Stimulated activated CD4-positive, alpha-beta T cell treated with anti-CD3 and anti-CD28 coated beads, Interleukin-12 subunit alpha, Interleukin-12 subunit beta, amount 100 ng/mL, for 48 hours (primary cell): ENCODE measurements at places on chromosomes 12 and 14.

GRCh38 chr12:19139615-19140194, 10.2 kb downstream of the PLEKHA5 start:
- DNase-seq: no peak

- DNase-seq: no peak
Observed at GRCh38 chr12:120247183-120247582, 18.3 kb downstream of the PXN start.

DNA sequence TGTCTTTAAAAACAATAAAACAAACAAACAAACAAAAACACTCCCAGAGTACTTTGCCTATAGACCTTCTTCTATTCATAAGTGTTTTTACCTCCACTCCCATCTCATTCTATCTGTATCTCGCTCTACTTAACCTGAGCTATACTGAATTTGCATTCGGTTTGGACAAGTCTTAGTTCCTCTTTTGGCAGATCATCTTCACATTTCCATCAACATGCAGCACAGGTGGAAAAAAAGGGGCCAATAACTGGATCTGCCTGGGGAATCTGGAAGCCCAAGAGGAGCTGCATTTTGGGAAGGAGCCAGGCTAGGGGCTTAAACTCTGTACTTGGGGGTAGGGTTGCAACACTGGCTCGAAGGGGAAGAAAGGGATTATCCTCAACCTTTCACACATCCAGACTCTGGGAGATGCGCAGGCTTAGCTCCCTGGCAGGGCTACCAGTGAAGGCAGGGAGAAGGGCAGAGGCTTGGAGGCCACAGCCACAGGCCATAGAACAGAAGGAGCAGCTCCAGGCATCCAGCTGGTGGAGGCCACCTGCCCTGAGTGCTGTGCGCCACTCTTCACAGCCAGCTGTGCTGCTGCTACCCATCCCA, 4.1 kb downstream of the NINJ2 start:
- no peak for DNase-seq

GRCh38 chr12:49825360-49825970, 2.7 kb downstream of the NCKAP5L start:
- DNase-seq: no peak

DNA sequence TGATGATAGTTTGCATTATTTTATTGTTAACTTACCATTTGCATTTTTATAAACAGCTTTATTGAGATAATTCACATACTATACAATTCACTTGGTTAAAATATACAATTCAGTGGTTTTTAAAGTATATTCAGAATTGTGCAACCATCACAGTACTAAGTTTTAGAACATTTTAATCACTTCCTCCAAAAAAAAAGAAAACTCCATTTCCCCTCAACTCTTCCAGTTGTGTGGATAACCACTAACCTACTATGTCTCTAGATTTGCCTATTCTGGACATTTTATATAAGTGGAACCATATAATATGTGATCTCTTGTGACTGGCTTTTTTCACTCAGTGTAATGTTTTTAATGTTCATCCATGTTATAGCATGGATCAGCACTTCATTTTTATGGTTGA, 41.3 kb downstream of the WNK1 start:
- DNase-seq: no peak

- DNase-seq: no peak
Observed at GRCh38 chr12:119178544-119179334, at the start of gene HSPB8. HSPB8 (plus strand) TSS chr12:119178931; CDS start chr12:119179313, 382 bp downstream.

GRCh38 chr12:76587428-76588178, 28.0 kb upstream of the OSBPL8 start:
- DNase-seq: no peak

DNA sequence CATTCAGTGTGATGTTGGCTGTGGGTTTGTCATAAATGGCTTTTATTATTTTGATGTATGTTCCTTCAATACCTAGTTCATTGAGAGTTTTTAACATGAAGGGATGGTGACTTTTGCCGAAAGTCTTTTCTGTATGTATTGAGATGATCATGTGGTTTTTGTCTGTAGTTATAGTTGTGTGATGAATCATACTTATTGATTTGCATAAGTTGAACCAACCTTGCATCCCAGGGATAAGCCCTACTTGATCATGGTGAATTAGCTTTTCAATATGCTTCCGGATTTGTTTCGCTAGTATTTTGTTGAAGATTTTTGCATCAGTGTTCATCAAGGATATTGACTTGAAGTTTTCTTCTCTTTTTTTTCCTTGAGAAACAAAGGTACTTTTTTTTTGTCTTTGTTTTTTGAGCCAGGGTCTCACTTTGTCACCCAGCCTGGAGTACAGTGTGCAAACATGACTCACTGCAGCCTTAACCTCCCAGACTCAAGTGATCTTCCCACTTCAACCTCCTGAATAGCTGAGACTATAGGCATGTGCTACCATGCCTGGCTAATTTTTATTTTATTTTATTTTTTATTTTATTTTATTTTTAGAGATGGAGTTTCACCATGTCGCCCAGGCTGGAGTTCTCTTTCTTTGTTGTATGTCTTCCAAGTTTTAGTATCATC, 121.3 kb downstream of the FUT8 start:
- no peak for DNase-seq

GRCh38 chr12:27491226-27491625, 32.8 kb upstream of the PPFIBP1 start:
- DNase-seq: no peak

GRCh38 chr12:111442301-111443045, 36.8 kb downstream of the SH2B3 start:
- no peak for DNase-seq

- no peak for DNase-seq
Observed at GRCh38 chr12:5258498-5258897, 173.4 kb upstream of the NTF3 start.

- no peak for DNase-seq
Observed at GRCh38 chr14:21902561-21903181, 229.1 kb upstream of the OR4E1 start.

DNA sequence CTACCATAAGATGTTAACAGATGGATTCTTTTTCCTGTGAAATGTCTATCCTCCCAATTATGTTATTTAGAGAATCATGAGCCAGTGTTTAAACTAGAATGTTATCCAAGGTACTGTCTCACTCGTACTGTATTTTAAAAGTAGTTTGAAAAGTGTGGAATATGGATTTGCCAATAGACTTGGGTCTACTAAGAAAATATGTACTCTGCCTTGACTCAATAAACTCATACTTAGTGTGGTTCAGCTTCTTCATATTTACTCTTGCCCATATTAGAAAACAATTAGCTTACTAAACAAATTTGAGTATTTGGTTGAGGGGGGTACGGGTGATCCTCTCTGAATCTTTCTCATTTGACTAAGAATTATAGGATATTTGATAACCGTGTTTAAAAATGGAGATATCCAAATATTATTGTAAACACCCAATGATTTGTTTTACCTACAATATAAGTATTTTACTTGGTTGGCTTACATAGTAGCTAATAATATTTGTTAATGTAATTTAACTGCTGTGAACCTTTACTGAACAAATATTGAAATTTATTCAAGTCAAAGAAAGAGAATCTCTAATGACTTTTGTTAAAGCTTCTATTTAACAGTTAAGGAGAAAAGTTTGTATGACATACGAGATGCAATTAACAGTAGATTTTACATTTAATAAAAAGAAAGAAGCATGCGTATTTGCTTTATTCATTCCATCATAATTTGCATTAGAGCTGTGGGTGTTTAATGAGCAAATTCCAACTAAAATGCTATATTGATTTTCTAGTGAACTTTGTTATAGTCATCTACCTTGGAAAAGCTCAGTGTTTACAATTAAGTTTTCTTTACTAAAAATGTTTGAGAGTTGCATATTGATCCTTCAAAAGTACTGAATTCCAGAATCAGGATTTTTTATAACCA, 81.2 kb downstream of the MIPOL1 start:
- DNase-seq: no peak

GRCh38 chr14:21068521-21069387, 1.4 kb upstream of the ARHGEF40 start:
- no peak for DNase-seq

- DNase-seq: no peak
Observed at GRCh38 chr12:109753054-109753401, 39.4 kb downstream of the FAM222A start.

DNA sequence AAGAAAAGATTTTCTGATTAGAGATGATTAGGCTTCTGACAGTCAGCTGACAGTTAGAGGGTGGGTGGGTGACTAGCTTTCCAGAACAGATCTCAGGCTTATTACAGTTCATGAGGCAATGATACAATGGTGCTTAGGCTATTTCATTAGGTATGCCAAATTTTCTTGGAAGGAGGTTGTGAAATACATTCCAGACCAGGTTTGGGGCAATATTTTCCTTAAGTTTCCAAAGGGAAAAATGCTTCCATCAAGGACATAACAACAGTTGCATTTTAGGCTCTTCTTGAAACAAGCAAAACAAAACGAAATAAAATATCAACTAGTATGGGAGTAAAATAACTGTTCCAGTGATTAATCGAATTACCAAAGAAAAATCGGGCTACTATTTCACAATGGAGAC, 59.3 kb upstream of the CNTN1 start:
- no peak for DNase-seq

- DNase-seq: no peak
Observed at GRCh38 chr14:82182646-82183045, 649.0 kb upstream of the SEL1L start.

DNA sequence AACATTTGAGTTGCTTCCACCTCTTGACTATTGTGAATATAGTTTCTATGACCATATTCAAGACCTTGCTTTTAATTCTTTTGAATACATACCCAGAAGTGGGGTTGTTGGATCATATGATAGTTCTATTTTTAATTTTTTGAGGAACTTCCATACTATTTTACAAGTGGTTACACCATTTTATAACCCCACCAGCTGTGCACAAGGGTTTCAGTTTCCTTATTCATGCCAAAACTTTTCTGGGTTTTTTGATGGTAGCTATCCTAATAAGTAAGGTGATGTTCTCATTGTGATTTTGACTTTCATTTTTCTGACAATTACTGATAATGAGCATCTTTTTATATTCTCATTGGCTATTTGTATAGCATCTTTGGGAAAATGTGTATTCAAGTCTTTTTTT, 109.4 kb upstream of the GARIN2 start:
- DNase-seq: no peak

GRCh38 chr14:52808101-52808500, 16.7 kb upstream of the GNPNAT1 start:
- no peak for DNase-seq

DNA sequence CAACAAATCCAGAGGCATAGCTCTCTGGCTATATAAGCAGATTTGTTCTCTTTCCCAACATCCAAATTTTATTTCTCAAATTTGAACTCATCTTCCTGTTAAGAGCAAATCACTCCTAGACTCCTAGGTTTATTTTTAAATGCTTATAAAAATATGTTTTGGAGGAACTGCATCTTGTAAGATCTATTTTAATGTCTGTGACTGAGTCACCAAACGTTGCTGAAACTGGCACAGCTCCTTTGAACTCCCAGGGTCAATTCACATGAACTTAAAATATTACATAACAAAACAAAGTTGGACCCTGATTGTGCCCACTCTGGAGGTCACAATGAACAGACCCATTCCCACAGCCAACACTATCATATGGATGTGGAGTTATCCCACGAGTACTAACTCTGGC, 23.9 kb downstream of the ANAPC7 start:
- DNase-seq: no peak

DNA sequence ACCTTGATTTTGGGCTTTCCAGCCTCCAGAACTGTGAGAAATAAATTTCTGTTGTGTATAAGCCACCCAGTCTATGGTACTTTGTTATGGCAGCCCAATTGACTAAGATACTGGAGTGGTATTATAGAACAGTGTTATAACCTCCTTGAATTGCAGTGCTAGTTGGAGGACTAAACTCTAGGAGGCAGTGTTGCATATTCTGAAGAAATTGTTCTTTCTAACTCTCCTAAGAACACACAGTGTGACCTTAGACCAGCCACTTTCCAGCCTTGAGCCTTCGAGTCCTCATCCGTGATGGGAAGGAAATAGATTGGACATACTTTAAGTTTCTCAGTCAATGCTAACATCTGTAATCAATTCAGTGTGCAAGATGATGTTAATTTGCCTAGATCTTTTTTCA, 22.4 kb upstream of the LRRC10 start:
- DNase-seq: no peak

GRCh38 chr14:64641760-64642159, 62.5 kb upstream of the PLEKHG3 start:
- DNase-seq: no peak

- no peak for DNase-seq
Observed at GRCh38 chr12:74033531-74033930, 504.1 kb upstream of the ATXN7L3B start.

- no peak for DNase-seq
Observed at GRCh38 chr12:13661005-13661887, 320.2 kb downstream of the GRIN2B start.

DNA sequence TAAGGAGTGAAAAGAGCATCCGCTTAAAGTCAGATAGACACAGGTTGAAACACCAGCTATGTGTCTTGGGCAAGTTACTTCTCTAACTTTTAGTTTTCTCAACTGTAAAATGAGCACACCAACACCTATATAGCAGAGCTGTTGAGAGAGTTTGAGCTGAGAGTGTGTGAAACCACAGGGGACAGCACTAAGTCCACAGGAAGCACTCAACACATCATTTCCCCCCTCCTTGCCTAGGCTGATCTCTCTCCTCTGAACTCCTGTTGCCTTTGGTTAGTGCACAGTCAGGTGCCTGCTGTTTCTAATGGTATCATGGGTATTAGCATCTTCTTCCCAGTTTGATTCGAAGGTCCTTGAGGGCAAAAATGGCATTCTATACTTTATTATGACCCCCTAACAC, 176.7 kb downstream of the DPF3 start:
- DNase-seq: no peak

- DNase-seq: no peak
Observed at GRCh38 chr14:106286697-106287290, 760.4 kb downstream of the TMEM121 start.

DNA sequence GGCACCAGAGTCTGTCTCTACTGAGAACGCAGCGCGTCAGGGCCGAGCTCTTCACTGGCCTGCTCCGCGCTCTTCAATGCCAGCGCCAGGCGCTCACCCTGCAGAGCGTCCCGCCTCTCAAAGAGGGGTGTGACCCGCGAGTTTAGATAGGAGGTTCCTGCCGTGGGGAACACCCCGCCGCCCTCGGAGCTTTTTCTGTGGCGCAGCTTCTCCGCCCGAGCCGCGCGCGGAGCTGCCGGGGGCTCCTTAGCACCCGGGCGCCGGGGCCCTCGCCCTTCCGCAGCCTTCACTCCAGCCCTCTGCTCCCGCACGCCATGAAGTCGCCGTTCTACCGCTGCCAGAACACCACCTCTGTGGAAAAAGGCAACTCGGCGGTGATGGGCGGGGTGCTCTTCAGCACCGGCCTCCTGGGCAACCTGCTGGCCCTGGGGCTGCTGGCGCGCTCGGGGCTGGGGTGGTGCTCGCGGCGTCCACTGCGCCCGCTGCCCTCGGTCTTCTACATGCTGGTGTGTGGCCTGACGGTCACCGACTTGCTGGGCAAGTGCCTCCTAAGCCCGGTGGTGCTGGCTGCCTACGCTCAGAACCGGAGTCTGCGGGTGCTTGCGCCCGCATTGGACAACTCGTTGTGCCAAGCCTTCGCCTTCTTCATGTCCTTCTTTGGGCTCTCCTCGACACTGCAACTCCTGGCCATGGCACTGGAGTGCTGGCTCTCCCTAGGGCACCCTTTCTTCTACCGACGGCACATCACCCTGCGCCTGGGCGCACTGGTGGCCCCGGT, at the start of gene PTGDR:
PTGDR (plus strand) TSS at position 198 of the 778 bp plus-strand sequence; CDS start at position 315, 117 bp downstream.
- no peak for DNase-seq
